ENCODE measurements at places on chromosomes 4 and X.
A peak's percentile ranks its signal among the peaks of the same experiment; 100 is the strongest.

- no peak for DNase-seq
Measured at GRCh38 chr4:135418353-135418752, 1216.8 kb upstream of the PABPC4L start.

DNA sequence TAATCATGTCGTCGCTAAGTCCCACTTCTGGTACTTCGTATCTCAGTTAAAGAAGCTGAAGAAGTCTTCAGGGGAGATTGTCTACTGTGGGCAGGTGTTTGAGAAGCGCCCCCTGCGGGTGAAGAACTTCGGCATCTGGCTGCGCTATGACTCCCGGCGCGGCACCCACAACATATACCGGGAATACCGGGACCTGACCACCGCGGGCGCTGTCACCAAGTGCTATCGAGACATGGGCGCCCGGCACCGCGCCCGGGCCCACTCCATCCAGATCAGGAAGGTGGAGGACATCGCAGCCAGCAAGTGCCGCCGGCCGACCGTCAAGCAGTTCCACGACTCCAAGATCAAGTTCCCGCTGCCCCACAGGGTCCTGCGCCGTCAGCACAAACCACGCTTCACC lies 11.3 kb downstream of the PNCK start:
- peak; percentile 71 for DNase-seq

DNA sequence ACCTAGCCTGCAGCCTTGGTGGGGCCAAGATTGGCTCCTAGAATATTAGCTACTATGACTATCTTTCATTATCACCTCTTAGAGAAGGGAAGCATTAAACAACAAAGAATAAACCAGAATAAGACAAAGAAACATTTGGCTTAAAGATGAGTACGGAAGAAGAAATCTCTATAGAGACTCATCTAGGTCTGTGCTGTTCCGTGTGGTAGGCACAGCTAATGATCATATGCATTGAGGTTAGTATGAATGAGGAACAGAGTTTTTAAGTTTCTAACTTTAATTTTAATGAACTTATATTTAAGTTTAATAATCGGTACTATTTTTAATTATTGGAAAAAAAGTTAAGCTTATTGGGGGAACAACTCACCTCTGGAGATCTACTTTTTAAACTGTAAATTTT lies 24.6 kb downstream of the ARHGAP24 start:
- DNase-seq: no peak

- DNase-seq: no peak
Measured at GRCh38 chr4:81019006-81019405, 11.5 kb upstream of the BMP3 start.

DNA sequence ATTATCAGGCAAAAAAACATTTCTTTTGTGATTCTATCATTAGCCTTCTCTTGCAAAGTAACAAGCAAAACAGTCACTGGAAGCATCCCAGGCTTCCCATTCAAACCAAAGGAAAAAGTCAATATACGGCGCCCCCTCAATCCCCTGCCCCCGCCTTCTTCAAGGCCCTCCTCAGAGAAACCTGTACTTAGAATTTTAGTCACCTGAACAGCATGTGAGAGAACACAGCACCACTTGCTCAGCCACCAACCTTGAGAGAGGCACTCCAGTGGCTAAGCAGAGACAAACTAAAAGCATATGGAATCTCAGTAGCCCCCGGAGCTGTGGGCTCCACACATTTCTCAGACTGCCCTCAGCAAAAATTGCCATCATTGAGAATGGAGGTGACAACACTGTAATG lies 25.2 kb downstream of the LEF1 start:
- DNase-seq: no peak

Data from left ventricle myocardium superior (tissue), 1 donor.